ENCODE measurements at places on chromosomes 13 and 19.
A peak's percentile ranks its signal among the peaks of the same experiment; 100 is the strongest.

- no peak for DNase-seq
Measured at GRCh38 chr19:55165952-55166529, 372 bp downstream of the DNAAF3 start.

- no peak for DNase-seq
Measured at GRCh38 chr13:38417241-38417640, 67.6 kb downstream of the UFM1 start.

- no peak for DNase-seq
Measured at GRCh38 chr13:88937384-88937783, 1266.2 kb downstream of the SLITRK5 start.

- DNase-seq: peak; percentile 36
Measured at GRCh38 chr19:30682999-30683536, 310.9 kb downstream of the ZNF536 start.

- no peak for DNase-seq
Measured at GRCh38 chr19:2814426-2814825, 5.2 kb upstream of the ZNF554 start.

DNA sequence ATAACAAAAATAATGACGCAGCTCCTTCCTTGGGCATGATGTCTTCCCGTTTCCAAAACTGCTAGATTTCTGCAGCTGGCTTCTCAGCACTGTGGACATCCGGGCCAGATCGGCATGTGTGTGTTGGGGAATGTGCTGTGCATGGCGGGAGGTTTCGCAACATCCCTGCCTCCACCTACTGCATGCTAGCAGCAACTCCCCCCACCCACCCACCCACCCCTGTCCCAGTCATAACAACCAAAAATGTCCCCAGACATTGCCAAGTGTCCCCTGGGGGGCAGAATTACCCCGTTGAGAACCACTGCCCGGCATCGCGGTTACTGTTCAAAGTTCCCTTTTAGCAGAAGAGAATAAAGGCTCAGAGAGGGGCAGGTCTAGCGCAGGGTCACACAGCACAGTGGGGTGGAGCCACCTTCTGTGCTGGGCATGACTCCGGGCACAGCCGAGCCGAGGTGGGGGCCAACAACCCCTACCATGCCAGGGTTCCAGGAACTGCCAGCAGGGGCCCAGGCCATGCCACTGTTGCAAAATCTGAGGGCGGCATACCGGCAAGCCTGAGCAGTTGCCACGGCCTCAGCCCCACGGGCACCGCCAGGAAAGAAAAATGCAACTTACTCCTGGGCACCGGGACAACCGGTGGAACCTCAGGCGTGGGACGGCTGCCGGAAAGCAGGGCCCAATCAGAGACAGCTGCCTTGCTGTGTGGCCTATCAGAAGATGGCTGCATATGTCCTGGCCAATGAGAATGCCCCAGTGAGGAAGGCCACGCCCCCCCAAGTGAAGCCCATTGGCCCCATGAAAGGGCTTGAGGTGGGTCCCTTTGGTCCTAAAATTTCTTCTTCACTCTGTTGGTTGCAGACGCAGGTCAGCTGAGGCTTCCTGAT, 22.5 kb upstream of the NFIC start:
- DNase-seq: peak; percentile 43

DNA sequence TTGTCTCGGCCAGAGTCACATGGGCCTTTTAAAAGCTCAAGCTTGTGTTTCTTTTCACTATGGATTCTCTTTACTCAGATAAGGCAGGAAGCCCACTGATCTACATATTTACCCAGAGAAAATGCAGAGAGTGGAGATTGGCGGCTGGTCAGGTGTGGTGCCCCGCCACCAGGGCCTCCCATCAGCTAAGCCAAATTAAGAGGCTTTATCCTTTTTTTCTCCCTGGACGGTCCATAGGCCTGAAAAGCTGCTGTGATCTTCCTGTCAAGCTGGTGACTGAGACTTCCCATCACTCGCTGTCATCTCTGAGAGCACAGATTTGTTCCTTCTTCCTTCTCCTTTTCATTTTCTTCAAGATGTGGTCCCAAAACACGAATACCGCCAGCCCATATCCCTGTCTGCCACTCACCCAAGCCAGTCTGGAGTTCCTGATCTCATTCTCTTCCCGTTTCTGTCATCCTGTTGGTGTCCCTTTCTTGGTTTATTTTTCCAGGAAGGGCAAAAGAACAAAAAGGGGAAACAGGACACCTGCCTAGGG, 1.9 kb downstream of the SAFB start:
- no peak for DNase-seq

DNA sequence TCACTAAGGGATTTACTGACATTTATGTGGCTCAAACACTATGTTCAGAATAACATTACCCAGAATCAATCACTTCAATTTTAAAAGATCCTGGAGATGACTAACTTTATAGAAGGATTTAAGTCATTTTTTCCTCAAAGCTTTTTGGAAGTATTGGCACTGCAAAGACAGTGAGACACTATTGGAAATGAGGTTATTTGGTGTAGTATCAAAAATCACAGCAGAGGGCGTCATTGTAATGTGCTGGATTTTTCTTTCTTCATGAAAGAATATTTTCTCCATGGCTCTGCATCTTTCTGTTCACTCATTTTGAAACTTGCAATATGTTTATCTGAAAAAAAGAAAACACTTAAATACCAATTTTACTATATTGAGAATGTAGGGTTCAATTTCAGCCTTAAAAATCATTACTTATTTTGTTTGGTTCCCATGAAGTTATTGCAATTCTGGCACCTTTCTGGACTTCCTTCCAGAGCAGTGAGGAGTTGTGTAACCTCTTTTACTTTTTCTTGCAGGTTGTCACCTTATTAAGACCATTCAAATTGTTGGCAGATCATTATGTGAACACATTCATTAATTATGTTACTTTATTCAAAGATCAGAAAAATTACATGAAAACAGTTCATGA, 3.7 kb upstream of the CSNK1A1L start:
- DNase-seq: no peak

GRCh38 chr13:95418946-95419345, 117.7 kb upstream of the ABCC4 start:
- no peak for DNase-seq

- DNase-seq: no peak
Measured at GRCh38 chr19:33383720-33384292, 10.3 kb downstream of the CEBPG start.

DNA sequence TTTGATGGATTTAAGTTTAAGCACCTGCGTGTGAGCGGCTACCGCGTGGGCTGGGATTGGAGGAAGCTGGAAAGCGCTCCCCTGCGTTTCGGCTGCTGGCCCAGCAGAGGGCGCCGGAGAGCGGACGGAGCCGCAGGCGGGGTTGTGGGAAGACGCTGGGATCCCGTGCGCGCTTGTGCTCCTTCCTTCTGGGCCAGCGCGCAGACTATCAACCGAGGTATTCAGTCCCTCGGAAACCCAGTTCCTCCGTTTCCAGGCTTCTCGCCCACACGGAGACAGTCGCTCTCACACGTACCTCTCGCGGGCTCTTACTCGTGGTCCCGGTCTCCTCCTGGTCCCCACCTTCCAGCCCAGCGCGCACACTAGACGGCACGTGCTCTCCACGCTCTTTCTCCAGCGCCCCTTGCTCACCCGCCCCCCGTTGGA, 28.8 kb downstream of the EPN1 start:
- DNase-seq: peak; percentile 59

- no peak for DNase-seq
Measured at GRCh38 chr19:48672994-48673393, at the start of gene NTN5. Gene NTN5 (minus strand): TSS chr19:48673017. CDS start chr19:48670986, 2,031 bp downstream.

All from stimulated activated CD4-positive, alpha-beta T cell treated with anti-CD3 and anti-CD28 coated beads, Interleukin-4, amount 100 ng/mL, for 48 hours (primary cell).